ENCODE measurements at places on chromosomes 1 and 21.

DNA sequence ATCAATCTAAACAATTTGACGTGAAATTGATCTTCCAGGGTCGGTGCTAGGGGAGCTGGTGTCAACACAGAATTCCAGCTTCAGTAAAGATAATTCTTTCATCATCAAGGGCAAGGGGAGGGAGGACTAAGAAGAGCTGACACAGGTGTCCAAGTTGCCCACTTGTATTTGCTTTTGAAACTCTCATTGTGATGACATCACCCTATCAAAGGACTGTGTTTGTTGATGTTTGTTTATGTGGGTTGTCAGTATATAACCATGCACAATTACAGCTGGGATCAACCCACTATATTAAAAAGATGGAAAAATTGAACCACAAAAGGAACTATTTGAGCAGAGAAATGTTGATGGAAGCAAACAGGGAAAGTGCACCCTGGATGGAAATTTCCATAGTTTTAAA lies 48.8 kb downstream of the ZC3H11B start:
- DNase-seq = no peak

- no peak for DNase-seq
These were observed 134.6 kb upstream of the ARHGEF16 start for GRCh38 chr1:3319874-3320245.

DNA sequence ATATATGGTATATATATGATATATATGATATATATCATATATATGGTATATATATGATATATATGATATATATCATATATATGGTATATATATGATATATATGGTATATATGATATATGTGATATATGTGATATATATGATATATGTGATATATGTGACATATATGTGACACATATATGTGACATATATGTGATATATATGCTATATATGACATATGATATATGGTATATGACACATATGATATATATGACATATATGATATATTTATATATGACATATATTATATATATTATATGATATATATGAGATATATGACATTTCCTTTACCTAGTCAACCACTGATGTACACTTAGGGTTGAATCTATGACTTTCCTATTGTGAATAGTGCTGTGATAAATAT lies 36.1 kb upstream of the EEIG2 start:
- no peak for DNase-seq

DNA sequence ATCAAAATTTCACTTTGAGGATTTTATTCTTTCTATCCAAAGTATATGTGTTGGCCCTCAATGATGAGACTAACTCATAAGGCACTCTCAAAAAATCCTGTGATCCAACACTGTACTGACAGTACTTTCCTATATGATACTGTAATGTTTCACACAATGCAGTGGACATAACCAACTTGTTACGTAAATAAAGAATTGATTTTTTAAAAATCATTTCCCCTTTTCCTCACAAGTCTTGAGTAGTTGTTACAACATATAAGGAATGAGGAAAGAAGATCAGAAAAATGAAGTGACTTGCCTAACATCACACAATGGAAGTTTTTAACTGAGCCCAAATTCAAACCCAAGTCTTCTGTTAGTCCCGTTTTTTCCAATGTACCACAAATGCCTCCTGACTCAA lies 17.2 kb downstream of the PTP4A2 start:
- DNase-seq = no peak

DNA sequence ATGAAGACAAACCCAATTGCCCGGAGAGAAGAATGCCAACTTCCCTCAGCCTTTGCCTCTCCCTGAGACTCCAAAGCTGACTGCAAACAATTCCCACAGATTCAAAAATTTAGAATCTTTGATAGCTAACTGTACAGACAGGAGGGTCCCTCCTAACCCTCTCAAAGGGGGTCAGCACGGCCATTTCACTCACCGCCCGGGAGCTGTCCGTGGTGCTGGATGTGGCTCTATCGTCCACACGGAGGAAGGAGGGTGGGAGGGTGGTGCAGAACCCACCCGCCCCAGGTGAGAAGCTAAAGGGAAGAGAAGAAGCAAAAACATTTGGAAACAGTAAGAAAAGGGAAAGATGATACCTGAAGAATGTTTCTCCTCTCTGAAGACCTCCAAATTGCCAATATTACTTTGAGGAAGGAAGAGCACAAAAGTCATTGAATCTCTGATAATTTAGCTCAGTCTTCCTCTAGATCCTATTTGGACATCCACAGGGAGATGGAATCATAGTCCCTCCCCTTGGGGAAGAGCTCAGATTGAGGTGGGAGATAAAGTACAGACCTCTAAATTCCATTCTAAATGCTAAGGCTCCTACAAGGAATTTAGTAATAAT lies 45.6 kb downstream of the RHBG start:
- no peak for DNase-seq

GRCh38 chr1:153673511-153673910 lies 2.7 kb upstream of the ILF2 start:
- no peak for DNase-seq

DNA sequence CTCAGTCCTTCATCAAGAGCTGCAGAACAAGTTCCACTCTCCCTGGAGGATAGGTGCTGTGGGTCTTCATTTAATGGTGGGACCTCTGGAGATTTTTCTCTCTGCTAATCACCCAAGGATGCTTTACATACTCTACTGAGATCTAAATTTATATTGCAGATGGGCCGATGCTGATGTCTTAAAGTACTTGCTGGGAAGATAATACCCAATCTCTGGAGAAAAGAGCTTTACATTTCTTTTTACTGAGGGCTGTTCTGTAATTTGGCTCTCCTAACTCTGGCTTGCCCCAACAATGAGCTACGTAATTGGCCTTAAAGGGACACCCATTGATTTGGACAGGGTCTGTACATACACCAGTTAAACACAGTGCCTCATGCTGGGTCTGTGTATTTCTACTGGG lies 86.9 kb downstream of the ST6GALNAC3 start:
- no peak for DNase-seq

DNA sequence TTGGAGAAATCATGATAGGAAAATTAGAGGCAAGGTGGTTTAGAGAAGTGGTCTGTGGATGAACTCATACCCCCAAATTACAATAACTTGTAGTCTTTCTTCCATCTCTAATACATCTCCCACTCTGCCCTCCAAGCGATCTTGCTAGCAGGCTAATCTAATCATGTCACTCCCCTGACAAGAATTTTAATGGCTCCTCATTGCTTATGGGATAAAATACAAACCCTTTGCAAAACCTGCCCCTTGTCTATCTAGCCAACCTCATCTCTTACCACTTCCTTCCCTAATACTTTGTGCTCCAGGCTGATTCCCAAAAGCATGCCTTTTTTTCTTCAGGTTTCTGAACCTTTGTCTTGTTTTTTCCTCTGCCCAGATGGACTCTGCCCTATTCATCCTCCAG lies 71.3 kb upstream of the LRRN2 start:
- no peak for DNase-seq

GRCh38 chr1:234997896-234998741 lies 130.5 kb downstream of the TOMM20 start:
- no peak for DNase-seq

- no peak for DNase-seq
These were observed 52.0 kb upstream of the FAM20B start for GRCh38 chr1:178973652-178974101.

DNA sequence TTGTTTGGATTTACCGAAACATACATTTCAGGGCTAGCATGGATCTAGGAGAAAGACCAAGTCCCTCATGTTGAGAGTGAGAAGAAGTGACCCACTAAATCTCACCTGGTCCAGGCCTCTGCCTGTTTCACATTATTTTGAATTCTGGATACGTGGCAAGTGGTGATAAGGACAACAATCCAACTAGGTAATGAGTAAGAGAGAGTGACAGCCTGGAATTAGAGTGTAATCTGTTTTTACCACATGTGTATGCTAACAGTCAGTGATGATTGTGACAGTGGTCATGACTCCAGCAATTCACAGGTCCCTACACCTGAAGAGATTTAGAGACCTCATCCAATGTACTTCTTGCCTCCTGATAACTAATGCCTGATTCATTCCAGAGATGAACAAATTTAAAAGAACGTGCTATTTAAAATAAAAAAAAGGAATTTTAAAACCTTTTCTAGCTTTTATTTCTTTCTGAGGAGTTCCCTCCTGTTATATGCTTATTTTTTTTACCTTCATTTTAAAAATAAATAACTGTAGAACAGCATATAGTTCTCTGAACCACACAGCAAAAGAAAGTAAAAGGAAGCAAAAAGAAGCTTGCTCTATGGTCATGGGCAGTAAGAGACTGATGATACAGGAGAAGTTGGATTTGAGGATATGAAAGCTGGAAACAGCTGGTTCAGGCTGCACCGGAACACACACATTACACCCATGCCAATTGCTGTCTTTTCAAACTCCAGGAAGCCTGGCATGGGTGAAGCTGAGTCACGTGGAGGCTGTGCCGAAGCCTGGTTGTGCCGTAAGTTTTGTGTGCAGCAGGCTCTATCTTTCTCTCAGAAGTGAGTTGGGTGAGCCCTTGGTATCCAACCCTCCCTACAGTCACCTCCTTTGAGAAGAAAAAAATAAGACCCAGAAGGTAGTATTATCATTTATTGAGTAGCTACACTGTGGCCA lies 14.7 kb downstream of the C1orf116 start:
- no peak for DNase-seq

Measured in GOT3 (cell line).